ENCODE measurements at places on chromosomes 6 and 20. TPM values are rescaled to one million over a fixed set of nuclear protein-coding genes. Genes with fewer than 3 reads are reported as not detected.

DNA sequence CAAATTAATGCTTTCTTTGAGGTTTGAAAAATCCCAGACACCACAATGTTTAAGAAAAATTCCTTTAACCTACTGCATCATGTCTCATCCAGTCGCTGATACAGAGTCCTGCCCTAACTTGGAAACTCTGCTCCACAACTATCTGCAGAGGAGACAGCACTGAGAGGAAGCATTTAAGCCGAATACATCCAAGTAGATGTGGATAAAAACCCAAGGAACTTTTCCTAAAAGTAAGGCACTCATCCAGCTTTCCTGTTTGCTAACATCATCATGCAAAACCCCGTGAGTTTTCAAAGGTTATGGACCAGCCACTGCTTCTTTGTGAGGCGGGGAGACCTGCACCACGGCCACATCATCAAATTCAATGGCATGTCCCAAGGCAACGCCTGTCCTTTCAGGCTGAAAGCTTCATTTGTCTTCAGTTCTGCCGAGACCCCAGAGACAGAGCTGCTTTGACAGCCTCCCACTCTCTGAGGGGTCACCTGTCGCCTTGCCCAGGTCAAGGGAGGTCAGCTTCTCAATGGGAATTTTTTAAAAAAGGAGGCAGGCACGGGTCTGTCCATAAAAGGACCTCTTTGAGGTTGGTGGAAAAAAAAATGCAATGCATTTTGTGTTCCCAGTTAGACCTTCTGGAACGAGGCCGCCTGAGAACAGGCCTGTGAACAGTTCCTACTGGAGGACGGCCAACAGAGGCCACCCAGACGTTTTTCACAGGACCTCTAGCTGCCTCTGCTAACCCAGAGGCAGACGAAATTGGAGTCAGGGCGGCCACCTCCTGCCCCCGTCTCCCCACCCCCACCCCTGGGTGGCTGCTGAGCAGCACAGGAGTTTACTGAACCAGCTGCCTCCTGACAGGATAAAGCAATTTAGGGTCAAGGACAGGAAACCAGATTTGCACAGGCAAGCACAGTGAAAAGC, 142.5 kb upstream of the HDDC2 start:
- DNase-seq: no peak

DNA sequence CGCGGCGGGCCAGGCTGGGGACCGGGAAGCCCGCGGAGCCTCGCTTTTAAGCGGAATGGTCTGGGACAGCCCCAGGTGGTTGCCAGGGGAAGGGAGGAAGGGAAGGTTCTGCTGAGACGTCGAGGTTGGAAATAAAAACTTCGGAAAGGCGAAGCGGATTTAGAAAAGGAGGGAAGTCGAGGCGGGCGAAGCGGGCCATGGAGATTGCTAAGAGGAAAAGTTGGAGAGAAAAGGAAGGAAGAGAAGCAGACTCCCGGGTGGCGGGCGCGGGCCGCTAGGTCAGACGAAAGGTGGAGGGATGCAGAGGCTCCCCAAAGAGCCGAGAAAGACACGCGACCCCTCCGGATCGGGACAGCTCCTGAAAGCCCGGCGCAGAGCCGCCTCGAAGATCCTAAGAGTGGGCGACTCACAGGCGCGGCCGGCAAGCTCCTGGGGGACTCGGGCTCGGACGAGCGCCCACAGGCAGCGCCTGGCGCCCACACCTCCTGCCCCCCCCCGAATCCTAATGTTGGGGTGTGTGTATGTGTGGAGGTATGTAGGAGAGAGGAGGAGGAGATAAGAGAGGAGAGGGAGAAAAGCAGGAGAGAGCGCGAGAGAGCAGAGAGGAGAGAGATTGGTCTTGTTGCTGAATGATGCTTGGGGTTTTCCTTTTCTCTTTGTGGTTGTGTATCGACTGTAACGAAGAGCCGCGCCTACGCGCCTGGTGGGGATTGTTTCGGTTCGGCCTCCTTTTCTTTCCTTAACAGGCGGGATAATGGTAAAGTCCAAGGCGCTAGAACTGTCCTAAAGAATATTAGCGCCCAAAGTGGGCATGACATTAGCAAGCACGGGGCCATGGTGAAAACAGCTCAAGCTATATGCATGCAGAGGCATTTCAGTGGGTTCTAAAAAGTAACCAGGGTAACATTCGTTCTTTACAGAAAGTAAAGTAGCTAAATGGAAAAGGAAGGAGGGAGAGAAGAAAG, 1.5 kb downstream of the TFAP2B start:
- no peak for DNase-seq

- no peak for DNase-seq
Measured at GRCh38 chr20:44600758-44601201, 18.4 kb downstream of the PKIG start.

GRCh38 chr20:1437235-1437904, 29.3 kb downstream of the NSFL1C start:
- DNase-seq: peak; percentile 56

DNA sequence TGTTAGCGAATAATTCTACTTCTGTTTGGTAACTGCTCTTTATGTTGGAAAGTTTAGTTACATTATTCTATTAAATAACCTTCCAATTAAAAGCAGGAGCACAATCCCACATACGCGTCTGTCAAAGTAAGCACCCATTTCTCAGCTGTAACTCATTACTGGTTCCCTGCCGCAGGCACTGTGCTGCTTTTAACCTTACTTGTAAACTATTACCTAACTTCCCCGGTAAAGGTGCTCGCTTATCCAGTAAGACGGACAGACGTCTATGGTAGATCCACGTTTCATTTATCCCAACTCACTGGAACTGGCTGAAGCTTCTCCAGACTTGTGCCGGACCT, 529 bp upstream of the ENPP4 start:
- no peak for DNase-seq

GRCh38 chr6:13184089-13184468, 144.3 kb downstream of the TBC1D7 start:
- no peak for DNase-seq

- no peak for DNase-seq
Measured at GRCh38 chr6:62037445-62037844, 248.6 kb downstream of the KHDRBS2 start.

DNA sequence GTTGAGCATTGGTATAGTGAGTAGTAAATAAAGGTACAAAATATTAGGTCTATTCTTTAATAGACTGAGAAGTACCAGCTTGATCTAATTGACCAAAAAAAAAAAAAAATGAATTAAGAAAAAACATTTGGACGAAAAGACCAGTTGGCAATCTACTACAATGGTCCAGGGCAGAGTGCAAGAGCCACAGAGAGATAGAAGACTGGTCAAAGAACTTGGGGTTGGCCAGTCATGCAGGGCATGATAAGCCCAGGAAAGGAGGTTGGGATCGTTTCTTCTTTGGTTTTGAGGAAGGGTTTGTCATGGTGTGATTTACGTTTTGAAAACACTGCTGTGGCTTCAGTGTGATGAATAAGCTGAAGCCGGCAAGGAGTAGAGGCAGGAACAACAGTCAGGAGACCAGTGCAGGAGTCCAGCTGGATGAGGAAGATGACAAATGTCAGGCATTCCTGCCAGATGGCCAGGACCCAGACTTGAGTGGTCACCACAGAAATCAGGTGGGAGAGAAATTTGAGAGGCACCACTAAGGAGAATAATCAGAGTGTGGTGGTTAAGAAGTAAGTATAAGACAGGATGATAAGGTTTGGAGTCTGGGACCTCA, 14.0 kb downstream of the SMLR1 start:
- DNase-seq: no peak

DNA sequence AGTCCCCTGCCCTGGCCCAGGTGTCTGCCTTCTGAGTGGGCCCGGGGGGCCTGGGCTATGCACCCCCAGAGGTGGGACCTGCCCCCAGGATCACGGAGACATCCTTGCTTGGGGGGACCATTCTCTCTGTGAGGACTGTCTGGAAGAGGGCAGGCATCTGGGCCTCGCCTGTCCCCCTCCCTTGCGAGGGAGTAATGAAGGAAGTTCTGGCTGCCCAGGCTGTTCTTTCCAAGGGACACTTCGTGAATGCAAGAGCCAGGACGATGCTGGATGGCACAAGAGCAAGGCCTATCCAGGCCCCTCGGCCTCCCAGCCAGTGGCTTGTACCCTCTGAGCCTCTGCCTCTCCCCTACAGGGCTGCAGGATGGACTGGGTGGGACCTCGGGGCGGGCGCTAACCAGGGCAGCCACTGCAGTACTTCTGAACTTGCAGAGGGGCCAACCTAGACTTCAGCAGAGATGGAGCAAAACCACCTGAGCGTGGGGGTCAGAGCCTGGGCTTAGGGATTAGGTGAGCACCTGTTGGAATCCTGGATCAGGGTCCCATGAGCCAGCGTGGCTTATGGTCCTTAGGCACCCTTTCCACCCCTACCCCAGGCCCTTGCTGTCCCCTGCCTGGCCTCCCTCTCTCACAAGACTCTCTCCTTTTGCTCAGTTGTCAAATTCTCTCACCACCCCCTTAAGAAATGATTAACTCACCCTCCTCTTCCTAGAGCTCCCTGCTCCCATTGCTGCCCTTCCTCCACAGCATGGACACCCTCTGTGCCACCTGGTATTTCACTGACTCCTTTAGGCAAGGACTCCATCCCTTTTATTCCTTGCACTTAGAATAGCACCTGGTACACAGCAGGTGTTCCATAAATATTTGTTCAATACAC, 53.2 kb downstream of the CTCFL start:
- DNase-seq: no peak

The GSTA3 gene
- 0.12 TPM for polyA plus RNA-seq

The LCA5 gene
- 4.0 TPM for polyA plus RNA-seq

The RFX6 gene
- polyA plus RNA-seq: 8.6 TPM

The OPN5 gene
- 0.06 TPM for polyA plus RNA-seq

The TNXB gene
- polyA plus RNA-seq: 17.5 TPM

The FILIP1 gene
- polyA plus RNA-seq: 7.5 TPM

The OR2H1 gene
- not detected for polyA plus RNA-seq

The LRRC73 gene
- 0.49 TPM for polyA plus RNA-seq
